Chondrocyte (in vitro differentiated cells): ENCODE measurements at places on chromosomes 12 and 14. TPM values are rescaled to one million over a fixed set of nuclear protein-coding genes. Genes with fewer than 3 reads are reported as not detected.

Gene FITM1
- 0.27 TPM in 1 of 3 replicates, not detected in the others for total RNA-seq

Gene PPP4R4
- 0.22 TPM in 1 of 3 replicates, not detected in the others for total RNA-seq

Gene TMEM63C
- 7.6 to 10.3 TPM (median 8.7 TPM) in 3 replicates for total RNA-seq

Gene CAPS2
- 2.1 to 7.6 TPM (median 2.4 TPM) in 3 replicates for total RNA-seq

Gene NR1H4
- total RNA-seq = not detected in 3 replicates

Gene SNRNP35
- 8.2 to 19.3 TPM (median 9.2 TPM) in 3 replicates for total RNA-seq

Gene MSI1
- total RNA-seq = 2.5 to 2.8 TPM (median 2.6 TPM) in 3 replicates

Gene AKAP6
- 3.5 to 4.3 TPM (median 3.6 TPM) in 3 replicates for total RNA-seq

Gene NINJ2
- 1.3 to 14.6 TPM (median 2.1 TPM) in 3 replicates for total RNA-seq

DNA sequence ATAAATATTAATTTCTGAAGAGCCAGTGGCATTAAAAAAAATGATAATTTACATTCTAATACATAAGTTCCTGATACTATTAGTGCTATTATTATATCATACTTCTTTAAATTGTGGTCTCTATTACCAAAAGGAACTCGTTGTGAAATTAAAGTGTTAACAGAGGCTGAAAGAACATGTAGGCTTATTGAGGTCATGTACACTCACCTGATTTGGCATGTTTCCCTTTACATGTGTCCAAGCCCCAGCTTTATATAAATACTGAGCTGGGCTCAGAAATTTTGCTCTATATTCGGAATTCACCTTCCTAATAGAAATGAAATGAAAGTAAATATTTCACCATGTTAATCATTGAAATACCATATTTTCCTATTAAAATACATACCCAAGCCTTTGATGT lies 11.0 kb downstream of the MDM1 start:
- H3K27me3 ChIP-seq = no peaks in the 10 kb centered on the region
- H3K36me3 ChIP-seq = peaks cover 3% of the 10 kb centered on the region
- no peak overlapping the region for H3K27ac ChIP-seq
- no peak for DNase-seq
- H3K4me1 ChIP-seq = peaks cover 15% of the 10 kb centered on the region

- peaks cover 89% of the 10 kb centered on the region for H3K27me3 ChIP-seq
- no peak overlapping the region for H3K27ac ChIP-seq
- H3K4me1 ChIP-seq = peaks cover 2% of the 10 kb centered on the region
- DNase-seq = no peak
Measured at GRCh38 chr12:54058128-54058768, 4.6 kb downstream of the HOXC4 start.

- peaks cover 8% of the 10 kb centered on the region for H3K4me1 ChIP-seq
- no peak overlapping the region for H3K4me3 ChIP-seq
- no peak overlapping the region for H3K27ac ChIP-seq
Measured at GRCh38 chr14:21913759-21914158, 240.1 kb upstream of the OR4E1 start.

DNA sequence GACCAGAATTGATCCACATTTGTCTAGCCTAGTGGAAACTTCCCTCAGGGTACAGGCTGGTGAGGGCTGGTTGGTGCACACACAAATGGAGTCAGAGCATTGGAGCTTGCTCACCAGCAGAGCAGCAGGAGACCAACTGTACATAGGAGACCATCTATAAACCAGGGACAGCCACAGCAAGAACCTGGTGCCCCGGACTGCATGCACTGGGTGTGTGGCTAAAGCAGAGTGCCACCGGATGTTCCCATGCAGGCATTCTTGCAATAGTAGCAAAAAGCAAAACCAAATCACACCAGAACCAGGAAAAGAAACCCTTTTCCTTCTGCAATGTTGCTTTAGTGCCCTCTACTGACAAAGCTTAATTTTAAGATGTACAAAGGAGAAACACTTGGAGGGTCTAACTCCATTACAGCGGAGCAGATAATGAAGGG lies 136.4 kb downstream of the MDGA2 start:
- H3K4me1 ChIP-seq = peaks cover 6% of the 10 kb centered on the region
- H3K36me3 ChIP-seq = no peaks in the 10 kb centered on the region

GRCh38 chr14:37566811-37567371 lies 28.2 kb downstream of the FOXA1 start:
- H3K36me3 ChIP-seq = peaks cover 2% of the 10 kb centered on the region
- peak overlapping the region; percentile 4 for H3K27ac ChIP-seq
- H3K4me1 ChIP-seq = no peaks in the 10 kb centered on the region
- DNase-seq = no peak

DNA sequence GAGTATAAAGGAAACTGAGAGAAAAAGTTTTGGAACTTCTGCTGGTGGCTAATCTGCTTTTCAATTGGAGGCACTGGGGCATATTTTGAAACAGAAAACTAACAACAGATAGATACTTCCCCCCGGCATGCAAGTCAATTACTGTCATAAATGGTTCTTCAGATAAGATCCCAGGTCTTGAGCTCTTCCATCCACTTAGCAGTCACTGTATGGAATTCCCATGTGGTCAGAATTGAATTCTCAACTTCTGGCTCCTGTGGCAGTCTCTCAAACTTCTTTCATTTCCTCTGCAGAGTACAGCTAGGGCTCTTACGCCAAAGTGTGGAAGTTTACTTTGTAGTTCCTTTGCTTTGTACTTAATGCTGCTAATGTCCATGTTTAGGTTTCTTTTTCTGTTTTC lies 452.2 kb downstream of the IPO8 start:
- DNase-seq = no peak
- no peaks in the 10 kb centered on the region for H3K4me1 ChIP-seq
- H3K4me3 ChIP-seq = no peak overlapping the region
- no peak overlapping the region for H3K27ac ChIP-seq
- peaks cover 5% of the 10 kb centered on the region for H3K27me3 ChIP-seq
- no peaks in the 10 kb centered on the region for H3K36me3 ChIP-seq

DNA sequence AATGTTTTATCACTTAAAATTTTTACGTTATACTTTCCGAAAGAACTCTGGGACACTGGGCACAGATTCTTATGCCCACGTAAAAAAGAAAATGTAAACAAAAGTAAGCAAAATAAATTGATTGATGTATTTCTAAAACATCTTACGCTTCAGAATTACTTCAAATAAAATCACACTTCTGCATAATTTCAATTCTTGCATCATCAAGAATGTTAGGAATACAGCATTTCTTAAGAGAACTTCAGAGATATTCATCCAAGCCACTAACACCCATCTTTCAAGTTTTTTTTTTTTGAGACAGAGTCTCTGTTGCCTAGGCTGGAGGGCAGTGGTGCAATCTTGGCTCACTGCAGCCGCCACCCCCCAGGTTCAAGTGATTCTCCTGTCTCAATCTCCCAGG lies 180.6 kb downstream of the MED13L start:
- H3K27me3 ChIP-seq = no peaks in the 10 kb centered on the region
- H3K4me3 ChIP-seq = no peak overlapping the region
- H3K27ac ChIP-seq = no peak overlapping the region
- peaks cover 37% of the 10 kb centered on the region for H3K4me1 ChIP-seq

- peaks cover 4% of the 10 kb centered on the region for H3K4me1 ChIP-seq
- H3K27ac ChIP-seq = no peak overlapping the region
- DNase-seq = no peak
- peaks cover 2% of the 10 kb centered on the region for H3K36me3 ChIP-seq
- H3K27me3 ChIP-seq = no peaks in the 10 kb centered on the region
Measured at GRCh38 chr12:23855813-23856212, 93.7 kb downstream of the SOX5 start.

GRCh38 chr12:50981319-50982239 lies 29.2 kb downstream of the HIGD1C start:
- H3K4me3 ChIP-seq = no peak overlapping the region
- no peak overlapping the region for H3K27ac ChIP-seq
- DNase-seq = no peak
- H3K4me1 ChIP-seq = peaks cover 32% of the 10 kb centered on the region
- peaks cover 9% of the 10 kb centered on the region for H3K36me3 ChIP-seq

GRCh38 chr12:75048767-75049166 lies 160.9 kb downstream of the KCNC2 start:
- no peak overlapping the region for H3K4me3 ChIP-seq
- no peaks in the 10 kb centered on the region for H3K36me3 ChIP-seq
- no peaks in the 10 kb centered on the region for H3K4me1 ChIP-seq
- peaks cover 16% of the 10 kb centered on the region for H3K27me3 ChIP-seq

DNA sequence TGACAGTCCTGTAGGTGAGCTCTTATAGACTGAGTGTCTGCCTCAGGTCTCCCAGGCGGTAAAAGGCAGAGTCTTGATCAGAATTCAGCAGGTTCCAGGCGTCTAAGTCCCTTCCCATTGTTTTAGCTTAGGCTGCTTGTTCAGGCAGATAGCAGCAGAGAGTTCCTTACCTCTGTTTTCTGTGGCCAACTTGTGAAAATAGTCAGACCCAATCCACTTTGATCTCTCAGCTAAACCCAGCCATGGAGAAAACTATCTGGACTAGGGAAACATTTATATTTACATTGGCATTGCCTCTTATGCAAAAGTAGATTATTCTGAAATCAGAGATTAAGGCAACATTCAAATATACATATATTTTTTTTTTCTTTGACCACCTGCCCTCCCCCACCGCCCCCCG lies 21.4 kb downstream of the CCDC62 start:
- H3K27me3 ChIP-seq = no peaks in the 10 kb centered on the region
- no peak overlapping the region for H3K27ac ChIP-seq
- no peaks in the 10 kb centered on the region for H3K36me3 ChIP-seq
- DNase-seq = no peak
- H3K4me1 ChIP-seq = peaks cover under 1% of the 10 kb centered on the region

- H3K4me3 ChIP-seq = no peak overlapping the region
- H3K27ac ChIP-seq = no peak overlapping the region
- H3K27me3 ChIP-seq = no peaks in the 10 kb centered on the region
- peaks cover 2% of the 10 kb centered on the region for H3K4me1 ChIP-seq
Measured at GRCh38 chr12:49920241-49920914, 16.7 kb upstream of the FAIM2 start.

DNA sequence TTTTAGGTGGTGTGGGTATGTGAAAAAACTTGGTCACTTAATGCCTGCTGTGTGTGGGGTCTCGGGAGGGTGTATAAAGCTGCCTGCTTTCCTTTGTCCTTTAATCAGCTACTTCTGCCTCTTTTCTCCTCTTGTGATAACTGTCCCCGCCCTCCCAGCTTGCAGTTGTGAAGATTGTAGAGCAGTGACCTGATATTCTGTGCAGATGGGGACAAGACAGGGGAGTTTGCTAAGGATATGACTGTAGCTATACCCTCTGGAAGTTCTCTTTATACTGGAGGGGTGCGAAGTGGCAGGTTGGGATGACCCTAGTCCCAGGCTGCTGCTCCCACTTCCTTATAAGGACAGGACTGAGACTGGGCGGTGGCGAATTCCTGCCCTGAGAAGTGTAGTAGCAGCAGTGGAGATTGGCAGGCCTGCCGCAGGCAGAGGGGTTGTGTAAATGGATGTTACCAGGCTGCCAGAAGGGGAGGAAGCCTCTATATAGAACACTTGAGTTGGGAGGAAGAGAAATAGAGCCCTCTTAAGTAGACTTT lies 835 bp downstream of the MYL6 start:
- peaks cover 40% of the 10 kb centered on the region for H3K4me1 ChIP-seq
- peak overlapping the region; percentile 94 for H3K4me3 ChIP-seq
- no peaks in the 10 kb centered on the region for H3K27me3 ChIP-seq
- H3K27ac ChIP-seq = peak overlapping the region; percentile 99
- peak; percentile 92 for DNase-seq
- H3K36me3 ChIP-seq = peaks cover 39% of the 10 kb centered on the region
